ENCODE measurements at places on chromosomes 6 and 20.

- DNase-seq, result no peak
Measured at GRCh38 chr20:59640267-59640666, 35.9 kb downstream of the PHACTR3 start.

DNA sequence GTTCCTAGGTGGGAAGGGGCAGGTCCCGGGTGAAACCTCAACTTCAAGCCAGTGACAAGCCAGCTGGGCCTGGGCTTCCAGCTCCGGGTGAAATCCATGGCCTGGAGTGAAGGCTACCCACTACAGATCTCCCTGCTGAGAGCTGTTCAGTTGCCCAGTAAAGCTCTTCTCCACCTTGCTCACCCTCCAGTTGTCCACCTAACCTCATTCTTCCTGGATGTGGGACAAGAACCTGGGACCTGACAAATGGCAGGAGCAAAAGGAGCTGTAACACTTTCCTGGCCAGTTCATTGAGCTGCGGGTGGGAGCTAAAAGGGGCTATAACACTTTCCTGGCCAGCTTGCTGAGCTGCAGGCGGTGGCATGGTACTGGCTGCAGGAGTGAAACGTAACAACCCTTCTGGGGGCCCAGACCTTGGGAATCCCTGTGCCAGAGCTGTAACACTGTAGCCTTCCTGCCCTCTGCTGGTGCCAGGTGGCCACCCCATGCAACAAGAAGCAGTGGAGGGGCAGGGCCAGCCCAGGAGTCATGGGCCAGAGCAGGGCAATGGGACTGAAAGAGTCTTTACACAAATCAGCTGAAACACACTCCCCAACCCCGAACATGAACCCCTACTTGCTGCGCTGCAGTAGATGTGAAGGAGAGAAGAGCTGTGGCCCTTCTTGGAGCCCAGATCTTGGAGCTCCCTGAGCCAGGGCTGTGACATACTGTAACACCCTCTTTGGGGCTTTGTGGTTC lies 3.6 kb upstream of the HINT3 start:
- DNase-seq, result no peak

DNA sequence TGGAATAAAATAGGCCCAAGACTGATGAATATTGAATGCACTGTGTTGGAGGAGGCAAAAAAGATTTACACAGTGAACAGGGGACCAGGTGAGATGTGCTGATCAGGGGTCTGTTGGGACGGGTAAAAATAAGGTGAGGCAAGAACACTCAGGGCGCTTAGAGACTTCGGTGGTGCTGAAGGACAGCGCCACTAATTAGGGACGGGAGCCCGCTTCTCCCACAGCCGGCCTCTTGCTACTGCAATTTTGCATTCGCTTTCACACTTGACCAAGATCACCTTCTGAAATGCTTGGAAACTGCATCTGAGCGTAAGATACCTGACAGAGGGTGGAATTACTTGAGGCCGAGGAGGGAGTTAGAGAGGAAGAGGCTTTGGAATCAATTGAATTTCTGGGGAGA lies 7.3 kb downstream of the TFAP2D start:
- DNase-seq, result no peak

DNA sequence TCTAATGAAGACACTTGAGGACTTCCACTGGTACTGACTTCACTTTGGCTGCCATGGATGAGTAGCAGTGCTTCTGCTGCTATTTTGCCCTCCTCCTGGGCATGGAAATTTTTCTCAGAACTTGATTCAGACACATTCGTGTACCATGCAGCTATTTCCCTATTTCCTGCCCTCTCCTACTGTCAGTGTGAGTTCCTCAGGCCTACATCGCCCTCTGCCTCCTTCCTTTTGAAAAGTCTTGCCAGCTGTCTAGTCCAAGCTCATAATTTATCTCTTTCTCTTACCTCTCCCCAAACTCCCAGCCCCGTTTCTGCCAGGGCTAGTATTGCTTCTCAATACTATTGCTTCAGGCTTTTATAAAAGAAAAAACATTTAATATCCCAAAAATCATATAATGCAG lies 470.2 kb downstream of the ADGRB3 start:
- no peak for DNase-seq

DNA sequence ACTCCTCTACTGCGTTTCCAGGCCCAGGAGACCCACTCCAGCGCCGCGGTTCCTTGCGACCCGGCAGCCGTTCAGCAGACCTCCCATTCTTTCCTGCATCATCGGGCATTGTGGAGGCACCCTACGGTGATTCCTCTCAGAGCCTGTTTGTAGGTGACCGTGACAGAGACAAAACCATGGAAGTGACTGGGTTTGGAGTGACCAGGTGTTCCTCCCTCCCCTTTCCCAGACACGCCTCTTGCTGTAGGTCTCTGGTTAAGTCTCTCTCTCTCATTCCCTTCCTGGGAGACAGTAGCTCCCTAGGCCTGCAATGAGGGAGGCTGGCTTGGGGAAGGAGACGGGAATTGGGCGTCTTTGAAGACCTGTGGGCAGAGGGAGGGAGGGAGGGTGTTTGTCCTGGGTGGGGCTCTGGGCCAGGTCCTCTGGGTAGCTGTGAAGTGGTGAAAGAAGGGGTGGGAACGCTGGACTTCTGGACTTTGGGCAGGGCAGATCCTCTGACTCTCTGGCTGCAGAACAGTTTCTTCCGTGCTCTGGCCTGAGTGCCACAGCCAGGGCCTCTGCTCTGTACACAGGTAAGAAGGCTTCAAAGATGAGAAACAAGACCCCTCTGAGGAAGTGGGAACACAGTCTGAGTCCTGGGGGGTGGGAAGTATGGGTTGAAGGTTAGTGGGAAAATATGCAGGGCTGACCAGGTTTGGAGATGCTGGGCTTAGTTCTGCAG lies 763 bp downstream of the KLC4 start:
- no peak for DNase-seq

GRCh38 chr20:4835244-4836177 lies 113.8 kb downstream of the PRND start:
- DNase-seq, result no peak

DNA sequence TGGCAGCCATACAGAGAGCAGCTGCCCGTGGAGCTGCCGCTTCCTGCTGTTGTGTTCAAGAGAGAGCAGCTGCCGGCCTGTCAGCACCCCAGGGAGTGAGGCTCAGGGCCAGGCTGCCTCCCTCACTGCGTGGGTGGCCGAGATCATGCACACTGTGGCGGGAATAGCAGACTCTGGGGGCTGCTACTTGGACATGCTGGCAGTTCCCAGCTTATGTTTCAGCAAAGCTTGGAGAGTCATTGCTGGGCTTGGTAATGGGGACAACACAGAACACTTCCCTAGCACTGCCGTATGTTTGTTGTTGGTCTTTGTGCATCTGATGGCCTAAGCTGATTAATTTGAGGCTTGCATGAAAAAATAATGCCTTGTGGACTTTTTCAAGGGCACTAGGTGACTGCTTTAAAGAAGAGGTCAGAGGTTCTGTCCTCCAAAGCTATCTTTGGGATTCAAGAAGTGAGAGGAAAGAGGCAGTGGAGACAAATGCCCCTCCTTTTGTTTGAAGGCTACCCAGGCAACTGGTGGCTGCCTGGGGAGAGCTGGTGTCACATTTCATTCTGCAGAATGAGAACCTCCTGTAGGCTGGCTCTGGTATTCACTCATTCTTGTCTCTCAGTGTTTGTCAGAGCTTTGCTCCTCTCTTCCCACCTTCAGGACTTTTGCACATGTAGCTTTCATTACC lies 18.8 kb downstream of the MRAP2 start:
- DNase-seq, result no peak

DNA sequence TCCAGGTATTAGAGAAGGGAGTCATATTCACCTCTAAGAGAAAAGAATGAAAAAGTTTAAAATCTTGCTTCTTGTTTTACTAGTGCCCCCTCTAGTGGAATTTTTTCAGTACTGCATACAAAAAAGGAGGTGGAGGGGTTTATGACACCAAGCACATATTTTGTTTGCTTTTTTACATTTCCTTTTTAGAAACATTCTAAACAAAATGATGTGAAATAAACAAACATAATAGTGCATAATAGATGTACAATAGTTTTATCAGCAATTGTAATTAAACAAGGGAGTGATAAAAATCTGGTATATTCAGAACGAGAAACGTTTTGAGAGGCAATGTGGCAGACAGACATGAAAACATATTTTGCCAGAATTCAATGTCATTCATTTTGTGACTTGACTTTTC lies 111.0 kb upstream of the TFAP2D start:
- no peak for DNase-seq

- DNase-seq, result no peak
Measured at GRCh38 chr6:162889303-162889702, 161.5 kb downstream of the PACRG start.

DNA sequence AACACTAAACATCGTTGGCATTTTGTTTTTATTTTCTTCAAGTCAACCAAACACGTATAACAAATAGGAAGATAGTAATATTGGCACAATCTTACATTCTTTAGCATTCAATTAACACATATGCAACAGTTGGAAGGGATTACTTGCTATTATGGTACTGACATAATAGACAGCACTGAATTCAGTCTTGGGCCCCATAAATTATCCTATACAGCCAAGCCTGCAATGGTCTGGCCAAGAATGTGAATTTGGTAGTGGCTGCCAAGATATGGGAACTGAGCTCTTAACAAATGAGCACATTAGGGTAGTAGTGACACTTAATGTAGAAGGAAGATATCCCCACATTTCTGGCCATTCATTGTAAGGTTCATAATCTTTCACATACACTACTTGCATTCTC lies 44.8 kb upstream of the ARHGAP18 start:
- DNase-seq, result no peak

- no peak for DNase-seq
Measured at GRCh38 chr6:168789699-168790098, 348.7 kb downstream of the SMOC2 start.

- DNase-seq, result peak; percentile 51
Measured at GRCh38 chr6:85354761-85355618, 94.9 kb upstream of the NT5E start.

- DNase-seq, result no peak
Measured at GRCh38 chr20:11195899-11196558, 522.2 kb upstream of the JAG1 start.

DNA sequence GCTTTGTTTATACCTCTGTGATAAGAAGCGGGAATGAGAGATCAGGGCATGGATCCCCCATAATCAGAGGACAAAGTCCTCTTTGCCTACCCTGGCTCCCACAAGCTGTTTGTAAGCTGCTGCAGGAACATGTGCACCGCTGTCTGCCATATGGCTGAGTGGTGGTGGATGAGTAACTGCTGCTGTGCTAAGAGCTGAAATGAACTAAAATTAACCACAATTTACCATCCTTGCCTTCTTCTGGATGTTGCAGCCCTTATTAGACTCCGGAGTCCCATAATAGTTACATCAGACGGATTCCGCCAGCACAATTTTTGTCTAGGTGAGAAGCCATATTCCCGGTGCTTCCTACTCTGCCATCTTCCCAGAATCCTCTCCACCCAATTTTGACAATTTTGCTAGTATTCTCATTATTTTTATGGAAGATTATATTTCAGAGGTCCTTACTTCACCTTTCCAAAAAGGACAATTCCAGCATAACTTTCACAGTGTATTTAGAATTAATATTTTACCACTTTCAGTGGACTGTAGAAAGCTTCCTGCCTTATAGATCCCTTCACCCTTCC lies 6.0 kb upstream of the CMTR1 start:
- DNase-seq, result no peak

- DNase-seq, result no peak
Measured at GRCh38 chr6:113699239-113699638, 157.9 kb upstream of the MARCKS start.

- no peak for DNase-seq
Measured at GRCh38 chr6:19041906-19042305, 654.8 kb downstream of the RNF144B start.

DNA sequence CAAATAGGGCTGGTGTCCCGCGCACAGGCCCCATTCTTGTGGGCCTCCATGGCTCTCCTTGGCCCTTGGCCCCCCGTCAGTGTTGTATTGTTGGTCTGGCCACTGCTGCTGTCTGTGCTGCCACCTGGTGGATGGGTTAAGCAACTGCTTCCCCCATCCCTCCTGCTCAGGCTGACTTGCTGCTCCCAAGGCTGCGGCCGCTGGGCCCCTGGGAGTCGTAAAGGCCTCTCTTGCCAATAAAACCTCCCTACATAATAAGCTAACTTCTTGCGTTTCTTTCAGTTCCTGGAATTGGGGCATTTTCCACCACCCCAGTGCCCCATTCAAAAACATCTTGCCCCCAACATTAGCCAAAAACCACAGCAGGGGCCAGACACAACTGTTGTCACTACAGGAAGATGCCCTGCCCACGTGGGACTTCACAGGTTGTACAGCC lies 27.1 kb downstream of the CD83 start:
- DNase-seq, result peak; percentile 68

DNA sequence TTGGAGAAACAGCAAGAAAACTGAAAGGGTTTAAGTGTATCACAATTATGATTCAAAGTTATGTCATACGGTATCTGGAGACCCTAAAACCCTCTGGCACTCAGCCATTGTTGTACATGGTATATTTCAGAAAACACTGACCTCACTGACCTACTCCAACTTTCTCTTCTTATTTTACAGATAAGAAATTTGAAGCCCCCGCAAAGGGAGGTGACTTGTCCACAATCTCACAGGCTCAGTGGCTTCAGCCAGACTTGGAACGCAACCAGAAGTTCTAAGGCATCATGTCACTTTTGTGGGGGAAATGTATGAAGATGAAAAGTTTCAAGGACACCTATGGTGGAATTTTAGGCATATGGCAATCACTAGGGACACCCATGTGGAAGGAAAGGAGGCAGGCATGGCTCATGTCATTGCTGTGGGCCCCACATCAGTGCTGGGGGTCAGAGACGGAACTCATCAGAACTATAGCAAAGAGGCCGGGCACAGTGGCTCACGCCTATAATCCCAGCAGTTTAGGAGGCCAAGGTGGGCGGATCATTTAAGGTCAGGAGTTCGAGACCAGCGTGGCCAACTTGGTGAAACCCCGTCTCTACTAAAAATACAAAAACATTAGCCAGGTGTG lies 5.2 kb upstream of the TRIB3 start:
- DNase-seq, result no peak

DNA sequence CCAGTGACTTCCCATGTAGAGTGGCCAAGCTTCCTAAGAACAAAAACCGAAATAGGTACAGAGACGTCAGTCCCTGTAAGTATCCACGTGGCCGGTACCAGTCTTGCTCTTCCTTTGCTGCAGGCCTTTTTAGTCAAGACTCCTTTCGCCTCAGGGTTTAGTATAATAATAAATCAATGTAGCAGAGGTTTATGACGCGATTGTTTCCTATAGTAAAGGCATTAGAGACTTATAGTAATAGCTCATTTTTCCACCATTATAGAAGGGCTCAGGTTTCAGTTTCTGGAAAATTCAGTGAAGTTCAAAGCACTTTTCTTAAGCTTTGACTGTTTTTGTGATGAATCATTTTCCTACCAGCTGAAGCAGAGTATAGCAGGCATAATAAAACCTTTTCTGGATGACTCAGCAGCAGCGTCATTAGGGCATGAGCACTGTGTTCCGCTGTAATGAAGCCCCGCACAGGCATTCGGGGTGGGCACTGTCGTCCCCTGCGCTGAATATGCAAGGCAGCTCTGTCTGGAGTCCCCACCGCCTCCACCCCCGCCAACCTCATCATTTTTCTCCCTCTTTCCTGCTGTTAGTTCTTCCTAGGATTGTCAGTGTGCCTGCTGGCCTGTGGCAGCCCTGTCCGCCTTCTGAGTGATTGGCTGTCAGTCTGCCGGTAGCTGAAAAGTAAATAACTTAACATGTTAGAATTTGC lies 51.3 kb downstream of the PTPN1 start:
- DNase-seq, result peak; percentile 68

- DNase-seq, result no peak
Measured at GRCh38 chr6:42222448-42222847, 4.8 kb upstream of the MRPS10 start.
